ENCODE measurements at places on chromosomes 7 and 10.
A peak's percentile ranks its signal among the peaks of the same experiment; 100 is the strongest.

DNA sequence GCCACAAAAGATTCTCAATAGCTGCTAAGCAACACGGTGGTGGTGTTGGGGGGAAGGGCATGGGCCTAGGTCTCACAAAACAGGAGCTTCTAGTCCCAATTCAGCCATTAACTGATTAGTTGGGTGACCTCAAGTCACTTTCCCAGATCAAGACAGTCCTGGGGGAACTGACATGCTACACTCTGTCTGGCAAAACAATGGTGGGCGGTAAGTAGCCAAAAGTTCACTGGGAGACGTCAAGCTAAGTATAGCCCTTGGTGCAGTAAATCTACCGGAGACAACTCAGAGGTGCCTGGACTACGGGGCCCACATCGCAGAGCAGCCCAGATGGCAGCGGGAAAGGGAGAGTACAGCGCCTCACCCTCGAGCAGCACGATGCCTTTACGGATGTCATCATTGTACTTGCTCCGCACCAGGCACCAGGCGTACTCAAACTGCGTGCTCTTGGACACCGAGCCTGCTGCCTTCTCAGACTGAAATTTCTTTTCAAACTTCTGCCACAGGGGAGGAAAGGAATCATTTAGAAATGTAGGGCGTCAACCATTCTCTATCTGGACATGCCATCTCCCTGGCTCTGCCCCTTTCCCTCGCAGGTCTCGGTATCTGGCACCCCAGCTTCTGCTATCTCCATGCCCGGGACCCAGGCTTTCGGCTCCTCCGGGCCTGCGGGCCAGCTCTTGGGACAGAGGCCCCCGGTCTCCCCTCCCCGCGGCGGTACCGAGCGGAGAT is 1.1 kb downstream of the FIS1 start:
- no peak for DNase-seq

DNA sequence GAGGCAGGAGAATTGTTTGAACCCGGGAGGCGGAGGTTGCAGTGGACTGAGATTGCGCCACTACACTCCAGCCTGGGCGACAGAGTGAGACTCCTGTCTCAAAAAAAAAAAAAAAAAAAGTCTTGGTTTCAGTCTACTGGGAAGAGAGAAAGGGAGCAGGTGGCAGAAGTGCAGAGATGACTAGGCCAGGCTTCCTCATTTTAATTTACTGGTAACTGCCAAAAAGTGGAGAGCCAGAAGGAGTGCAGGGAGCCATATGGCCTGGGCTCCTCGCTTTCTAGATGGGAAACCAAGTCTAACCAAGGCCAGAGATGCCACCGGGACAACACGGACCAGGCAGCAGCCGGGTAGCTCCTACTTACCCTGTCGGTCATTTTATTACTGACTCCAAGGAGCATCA is 12.2 kb downstream of the SEPHS1 start:
- DNase-seq, result no peak

GRCh38 chr7:17239683-17240521 is 58.5 kb upstream of the AHR start:
- DNase-seq, result no peak

- peak; percentile 16 for DNase-seq
Measured at GRCh38 chr10:78316451-78316931, 282.8 kb downstream of the RPS24 start.

DNA sequence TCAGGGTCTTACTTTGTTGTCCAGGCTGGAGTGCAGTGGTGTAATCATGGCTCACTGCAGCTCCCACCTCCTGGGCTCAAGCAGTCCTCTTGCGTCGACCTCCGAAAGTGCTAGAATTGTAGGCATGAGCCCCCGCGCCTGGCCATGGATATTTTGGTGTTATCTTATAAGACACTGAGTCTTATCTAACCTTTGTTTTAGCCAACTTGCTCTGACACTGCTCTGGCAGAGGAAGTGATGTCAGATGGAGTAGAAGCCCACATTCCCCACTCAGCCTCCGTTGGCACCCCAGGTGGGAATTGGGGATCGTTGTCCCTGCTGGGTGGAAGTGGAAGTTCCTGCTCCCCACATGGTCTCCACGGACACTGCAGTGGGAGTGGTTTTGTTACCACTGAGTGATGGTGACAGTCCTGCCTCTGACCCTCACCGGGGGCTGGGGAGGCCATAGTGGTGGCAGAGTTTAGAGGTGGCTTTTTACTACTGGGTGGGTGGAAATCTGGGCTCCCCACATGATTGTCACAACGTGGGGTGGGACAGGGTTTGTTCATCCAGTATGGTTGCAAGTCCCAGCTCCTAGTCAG is 98.9 kb downstream of the ANKRD61 start:
- DNase-seq, result no peak

- no peak for DNase-seq
Measured at GRCh38 chr7:74030861-74031260, 2.9 kb downstream of the ELN start.

DNA sequence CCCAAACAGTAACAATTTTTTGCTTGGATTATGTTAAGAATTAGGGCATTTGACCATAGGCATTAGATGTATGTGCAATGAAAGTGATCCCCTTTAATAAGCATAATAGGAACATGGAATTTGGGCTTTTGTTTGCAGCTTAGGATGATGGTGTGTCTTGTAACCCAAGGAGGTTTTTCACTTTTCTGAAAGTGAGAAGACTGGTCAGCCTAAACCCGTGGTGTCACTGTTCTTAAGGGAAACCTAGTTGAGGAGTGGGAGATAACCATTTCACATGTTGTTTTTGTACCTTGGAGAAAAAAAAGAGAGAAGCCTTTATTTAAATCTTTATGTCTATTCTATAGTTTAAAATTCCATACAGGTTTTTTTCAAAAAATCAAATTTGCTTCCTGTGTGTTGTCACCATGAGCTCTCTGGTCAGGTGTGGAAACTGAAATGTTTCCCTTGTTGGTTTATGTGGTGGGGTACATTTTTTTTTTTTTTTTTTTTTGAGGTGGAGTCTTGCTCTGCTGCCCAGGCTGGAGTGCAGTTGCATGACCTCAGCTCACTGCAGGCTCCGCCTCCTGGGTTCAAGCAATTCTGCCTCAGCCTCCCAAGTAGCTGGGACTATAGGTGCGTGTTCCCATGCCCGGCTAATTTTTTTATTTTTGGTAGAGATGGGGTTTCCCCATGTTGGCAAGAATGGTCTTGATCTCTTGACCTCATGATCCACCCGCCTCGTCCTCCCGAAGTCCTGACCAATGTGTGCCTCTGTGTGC is 7.7 kb downstream of the CCM2 start:
- no peak for DNase-seq

- no peak for DNase-seq
Measured at GRCh38 chr10:18608596-18608995, 42.8 kb downstream of the NSUN6 start.

- DNase-seq, result no peak
Measured at GRCh38 chr10:124599588-124600050, 138.0 kb downstream of the LHPP start.

- DNase-seq, result no peak
Measured at GRCh38 chr10:16770670-16771069, 46.6 kb downstream of the RSU1 start.

DNA sequence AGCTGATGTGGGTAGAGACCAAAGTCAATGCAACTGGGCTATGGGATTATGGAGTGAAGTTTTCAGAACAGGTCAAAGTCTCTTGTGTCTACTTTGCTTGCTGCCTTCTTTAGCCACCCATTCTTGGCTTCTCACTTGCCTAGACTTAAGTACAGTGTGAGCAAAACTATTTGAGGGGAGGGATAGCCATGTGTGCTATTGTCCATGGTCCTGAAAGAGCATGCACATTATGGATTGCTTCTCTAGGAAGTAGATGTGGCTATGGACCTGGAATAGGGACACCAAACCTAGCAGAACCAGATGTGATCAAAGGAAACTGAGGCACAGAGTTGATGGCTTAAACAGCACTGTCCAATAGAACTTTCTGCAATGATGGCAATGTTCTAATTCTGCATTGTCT is 81.9 kb upstream of the ZNF800 start:
- DNase-seq, result no peak

DNA sequence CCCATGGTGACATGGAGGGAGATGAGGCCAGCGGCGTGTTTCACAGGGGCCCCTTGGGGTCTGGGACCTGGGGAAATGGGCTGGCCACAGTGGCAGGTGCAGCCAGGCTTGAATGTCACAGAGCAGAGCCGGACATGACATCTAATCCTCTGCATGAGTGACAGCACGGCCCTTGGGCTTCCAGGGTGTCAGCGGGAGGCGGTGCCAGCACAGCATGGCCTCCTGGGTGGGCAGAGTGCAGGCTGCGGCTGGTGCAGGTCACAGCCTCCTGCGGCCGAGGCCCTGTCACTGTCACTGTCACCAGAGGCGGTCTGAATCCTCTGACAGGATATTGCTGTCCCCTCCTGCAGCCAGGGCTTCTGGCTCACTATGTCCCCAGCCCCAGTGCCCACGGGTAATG is 18.2 kb downstream of the BHLHA15 start:
- no peak for DNase-seq

DNA sequence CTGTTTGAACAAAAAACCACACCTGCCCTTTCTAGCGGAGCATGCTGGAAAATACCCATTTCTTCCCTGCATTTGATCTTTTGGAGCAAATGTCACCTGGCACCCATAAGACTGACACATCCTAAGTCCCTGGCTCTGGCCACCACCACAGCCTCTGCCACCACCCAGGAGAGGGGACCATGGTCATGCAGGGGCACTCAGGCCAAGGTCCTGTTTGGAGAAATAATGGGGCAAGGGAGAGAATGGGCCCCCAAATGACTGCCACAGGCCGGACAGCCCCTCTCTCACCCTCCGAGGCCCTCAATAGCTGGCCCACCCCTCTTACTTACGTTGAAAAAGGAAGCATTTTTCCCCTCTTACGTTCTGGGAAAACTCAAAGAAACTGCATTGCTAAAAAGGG is 35.4 kb downstream of the RGS10 start:
- DNase-seq, result no peak

DNA sequence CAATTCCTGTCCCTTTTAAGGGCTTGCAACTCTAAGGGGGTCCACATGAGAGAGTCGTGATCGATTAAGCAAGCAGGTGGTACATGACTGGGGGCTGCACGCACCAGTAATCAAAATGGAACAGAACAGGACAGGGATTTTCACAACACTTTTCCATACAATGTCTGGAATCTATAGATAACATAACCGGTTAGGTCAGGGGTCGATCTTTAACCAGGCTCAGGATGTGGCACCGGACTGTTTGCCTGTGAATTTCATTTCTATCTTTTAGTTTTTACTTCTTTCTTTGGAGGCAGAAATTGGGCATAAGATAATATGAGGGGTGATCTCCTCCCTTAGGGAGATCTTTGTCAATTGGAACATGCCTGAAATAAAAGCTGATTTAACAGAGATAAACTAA is 370.1 kb downstream of the IPMK start:
- DNase-seq, result no peak

GRCh38 chr10:93095225-93095624 is 21.5 kb downstream of the CYP26A1 start:
- DNase-seq, result no peak

GRCh38 chr10:11286261-11286852 is 268.7 kb downstream of the CELF2 start:
- DNase-seq, result no peak

DNA sequence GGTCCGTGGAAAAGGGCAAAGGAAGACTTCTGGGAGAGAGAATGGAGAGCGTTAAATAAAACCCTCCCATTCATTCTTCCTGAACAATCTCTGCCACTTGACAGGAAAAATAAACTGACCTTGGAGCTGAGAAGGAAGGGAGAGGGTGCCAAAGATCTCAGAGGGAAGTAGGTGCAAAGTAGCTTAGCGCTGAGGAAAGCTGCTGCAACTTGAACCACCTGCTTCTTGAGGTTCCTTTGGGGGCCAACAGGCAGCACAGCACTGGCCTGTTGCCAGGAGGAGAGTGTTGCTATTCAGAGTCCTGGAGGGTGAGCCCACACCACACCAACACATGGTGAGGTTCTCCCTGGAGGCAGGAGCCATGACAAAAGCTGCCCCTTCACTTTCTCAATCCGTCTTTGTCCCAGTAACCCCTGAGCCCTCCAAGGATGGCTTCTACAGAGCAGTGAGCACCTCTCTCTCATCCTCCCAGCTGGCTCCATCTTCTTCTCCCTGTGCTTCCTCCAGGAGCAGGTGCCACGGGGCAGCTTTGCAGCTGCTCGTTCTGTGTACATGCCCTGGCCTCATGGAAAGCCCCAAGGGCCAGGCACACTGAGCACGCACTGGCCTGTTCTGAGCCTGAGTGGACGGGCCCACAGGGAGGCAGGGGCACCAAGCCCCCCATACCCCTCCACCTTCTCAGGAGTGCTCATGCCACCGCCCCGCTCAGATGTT is 101.3 kb downstream of the STRA8 start:
- DNase-seq, result no peak

DNA sequence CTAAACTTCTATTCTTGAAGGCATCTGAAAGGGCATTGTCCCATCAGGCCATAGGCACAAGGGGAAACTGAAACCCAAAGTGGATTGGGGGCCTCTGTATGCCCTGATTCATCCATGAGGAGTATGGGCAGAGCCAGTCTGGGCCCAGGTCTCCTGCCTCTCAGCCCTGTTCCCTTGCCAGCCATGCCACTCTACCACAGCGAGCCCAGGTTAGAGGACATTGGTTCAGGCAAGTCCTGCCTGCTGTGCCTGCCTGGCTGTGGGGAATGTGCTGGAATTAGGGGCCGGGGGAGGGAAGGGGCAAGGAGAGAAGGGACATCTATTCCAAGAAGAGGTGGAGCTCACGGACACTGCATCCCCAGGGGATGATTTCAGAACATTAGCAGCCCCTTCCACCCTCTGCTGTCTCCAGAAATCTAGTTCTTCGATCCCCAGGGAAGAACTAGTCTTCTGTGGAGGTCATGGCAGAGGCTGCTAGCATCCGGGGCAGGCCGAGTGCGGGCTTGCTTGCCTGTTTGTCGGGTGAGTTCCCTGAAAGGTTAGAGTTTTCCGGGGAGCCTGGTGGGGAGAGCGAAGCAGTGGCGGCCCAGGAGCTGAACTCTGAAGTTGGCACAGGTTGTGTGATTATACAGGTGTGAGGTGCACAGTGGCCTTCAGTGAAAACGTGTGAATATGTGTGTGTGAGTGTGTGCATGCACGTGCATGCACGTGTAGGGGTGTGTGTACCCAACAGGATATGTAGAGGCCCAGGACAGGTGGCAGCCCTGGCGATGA is 37.8 kb downstream of the TBATA start:
- DNase-seq, result no peak

DNA sequence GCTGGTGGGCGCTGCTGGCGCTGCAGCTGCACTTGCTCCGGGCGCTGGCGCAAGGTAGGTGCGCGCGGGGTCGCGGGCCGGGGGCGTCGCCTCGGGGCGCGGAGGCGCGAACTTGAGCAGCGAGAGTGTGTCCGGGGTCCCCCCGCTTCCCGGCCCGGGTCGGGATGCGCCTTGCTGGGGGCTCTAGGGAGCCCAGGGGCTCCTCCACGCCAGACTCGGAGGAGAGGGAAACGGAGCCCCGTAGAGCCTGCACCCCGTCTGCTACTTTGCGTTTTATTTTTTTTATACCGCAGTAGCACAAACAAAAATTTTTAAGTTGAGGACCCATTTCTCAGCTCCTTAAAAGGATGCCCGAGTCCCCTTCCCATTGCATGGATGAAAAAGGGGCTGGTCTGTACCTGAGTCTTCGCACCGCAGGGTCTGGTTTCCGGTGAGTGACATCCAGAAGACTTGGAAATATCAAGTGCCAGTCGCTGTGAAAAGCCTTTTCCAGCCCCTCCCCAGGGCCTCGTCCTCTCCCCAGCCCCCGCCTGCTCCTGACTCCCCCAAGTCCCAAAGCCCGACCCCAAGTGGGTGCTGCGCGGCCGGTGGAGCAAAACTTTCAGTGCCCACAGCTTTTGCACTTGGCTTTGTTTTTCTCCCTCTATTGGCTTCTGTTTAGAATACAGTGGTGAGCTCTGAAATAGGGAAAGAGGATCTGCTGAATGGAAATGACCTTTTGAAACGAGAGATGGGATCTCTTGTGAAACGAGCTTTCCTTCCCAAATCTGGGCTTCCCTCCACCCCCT is 973 bp downstream of the SDK1 start:
- DNase-seq, result no peak
